ENCODE measurements at places on chromosomes 3 and 15.

GRCh38 chr15:63899193-63899592, 65.4 kb upstream of the HERC1 start:
- no peak for DNase-seq

DNA sequence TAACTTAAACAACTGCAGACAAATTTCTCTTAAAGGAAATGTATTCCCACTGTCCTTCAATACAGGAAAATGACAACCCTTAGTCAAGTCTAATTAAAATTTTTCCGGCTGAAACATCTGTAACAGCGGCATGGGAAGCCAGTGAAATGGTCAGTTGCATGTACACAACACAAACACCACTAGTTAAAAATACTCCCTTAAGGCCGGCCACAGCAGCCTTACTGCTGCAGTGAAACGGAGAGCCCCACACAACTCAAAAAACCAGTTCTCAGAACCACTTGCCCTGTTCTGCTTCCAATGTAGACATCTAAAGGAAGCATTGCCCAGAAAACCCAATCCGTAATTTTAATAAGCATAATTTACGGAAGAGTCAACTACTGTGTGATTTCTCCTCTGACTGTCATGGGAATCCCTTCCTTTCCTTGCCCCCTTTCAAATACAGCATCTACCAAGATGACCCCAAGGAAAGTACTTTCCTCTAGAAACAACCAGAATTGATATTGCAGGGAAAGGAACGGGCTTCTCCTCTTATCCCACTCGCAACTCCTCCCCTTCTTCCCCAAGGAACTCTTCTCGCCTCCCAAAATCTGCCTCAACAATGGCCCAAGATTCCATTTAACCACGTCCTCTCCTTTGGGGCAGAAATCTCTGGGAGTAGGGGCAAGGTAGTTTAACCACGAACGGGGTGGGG, 1.6 kb downstream of the FBN1 start:
- DNase-seq, result no peak

GRCh38 chr15:78006567-78007205, 70.8 kb downstream of the TBC1D2B start:
- DNase-seq, result no peak

- no peak for DNase-seq
Observed at GRCh38 chr3:45841420-45841756, 531 bp downstream of the LZTFL1 start.

DNA sequence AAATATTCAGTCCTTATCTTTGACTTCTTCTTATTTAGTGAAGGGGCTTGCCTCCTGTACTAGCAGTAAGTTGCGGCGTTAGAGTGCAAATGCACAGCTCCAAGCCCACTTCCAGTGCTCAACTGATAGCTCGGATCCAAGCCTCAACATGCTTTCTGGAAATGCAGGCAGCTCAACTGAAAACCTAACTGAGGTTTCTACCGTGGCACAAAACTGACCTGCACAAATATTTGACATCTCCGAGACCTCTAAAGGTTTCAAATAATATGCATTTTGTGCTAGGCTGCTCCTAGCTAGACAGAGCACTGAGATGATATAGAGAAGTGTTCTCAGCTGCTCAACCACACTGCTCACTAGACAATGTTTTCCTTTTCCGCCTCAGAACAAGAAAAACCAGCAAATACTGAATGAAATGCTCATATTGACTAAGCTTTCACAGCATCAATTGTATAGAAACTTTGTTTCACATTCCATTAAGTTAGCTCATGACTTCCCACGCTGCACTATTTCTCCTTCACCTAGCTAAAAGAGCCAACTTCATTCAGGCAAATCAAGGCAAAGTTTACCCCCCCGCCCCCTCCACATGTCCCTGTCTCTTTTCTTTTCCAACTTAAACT, 822 bp downstream of the ZNF385D start:
- no peak for DNase-seq

DNA sequence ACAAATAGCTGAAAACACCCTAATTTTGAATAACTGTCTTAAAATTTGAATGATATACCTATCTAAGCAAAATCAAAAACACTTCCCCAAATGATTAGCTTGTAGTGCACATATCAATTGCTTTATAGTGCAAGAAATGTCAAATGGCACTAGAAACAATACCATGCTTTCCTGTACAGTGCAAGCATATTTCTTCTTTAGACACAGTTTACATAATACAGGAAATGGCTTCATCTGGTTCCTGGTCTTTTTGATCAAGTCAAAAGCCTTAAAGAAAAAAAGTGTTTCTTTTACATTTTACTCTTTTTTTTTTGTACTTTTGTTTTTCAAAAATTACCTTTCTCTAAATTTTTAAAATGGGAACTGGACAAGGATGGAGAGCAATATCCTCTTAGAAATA, 352.1 kb downstream of the MECOM start:
- no peak for DNase-seq

DNA sequence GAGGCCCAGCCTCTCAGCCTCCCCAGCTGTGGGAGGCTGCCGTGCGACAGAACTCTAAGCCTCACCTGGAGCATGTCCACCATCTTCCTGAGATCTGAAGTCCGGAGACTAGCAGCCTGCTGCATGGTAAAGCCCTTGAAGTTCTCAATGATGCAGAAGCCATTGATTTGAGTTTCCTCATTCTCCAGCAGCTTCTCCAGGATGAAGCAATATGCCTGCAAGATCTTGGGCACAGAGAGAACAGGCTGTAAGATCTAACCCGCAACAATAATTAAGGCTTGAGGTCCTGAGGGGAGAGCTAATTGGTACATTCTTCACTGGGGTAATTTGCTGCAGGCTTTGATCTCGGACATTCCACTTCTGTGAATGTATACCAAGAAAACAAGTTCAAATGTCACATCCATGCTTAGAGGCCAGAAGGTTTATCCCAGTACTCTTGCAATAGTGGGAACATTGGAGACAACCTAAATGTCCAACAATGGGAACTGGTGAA, 9.7 kb downstream of the RLBP1 start:
- no peak for DNase-seq

DNA sequence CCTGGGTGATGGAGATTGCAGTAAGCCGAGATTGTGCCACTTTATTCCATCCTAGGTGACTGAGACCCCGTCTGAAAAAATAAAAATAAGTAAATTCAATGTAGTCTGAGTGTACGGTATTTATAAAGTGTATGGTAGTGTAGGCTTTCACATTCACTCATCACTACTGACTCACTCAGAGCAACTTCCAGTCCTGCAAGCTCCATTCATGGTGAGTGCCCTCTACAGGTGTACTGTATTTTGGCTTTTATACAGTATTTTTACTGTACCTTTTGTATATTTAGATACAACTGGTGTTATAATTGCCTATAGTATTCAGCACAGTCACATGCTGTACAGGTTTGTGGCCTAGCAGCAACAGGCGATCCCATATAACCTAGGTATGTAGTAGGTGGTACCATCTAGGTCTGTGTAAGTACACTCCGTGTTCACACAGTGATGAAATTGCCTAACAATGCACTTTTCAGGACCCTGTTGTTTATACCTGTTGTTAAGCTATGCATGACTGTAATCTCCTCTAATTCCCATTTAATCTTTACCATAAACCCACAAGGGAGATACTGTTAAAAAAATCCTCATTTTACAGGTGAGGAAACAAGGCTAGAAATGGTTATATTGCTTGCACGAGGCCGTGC, 19.3 kb downstream of the CACNA1D start:
- no peak for DNase-seq

GRCh38 chr3:177561365-177561764, 364.1 kb upstream of the TBL1XR1 start:
- no peak for DNase-seq

GRCh38 chr3:157999246-157999645, 107.0 kb downstream of the SHOX2 start:
- peak; percentile 85 for DNase-seq

DNA sequence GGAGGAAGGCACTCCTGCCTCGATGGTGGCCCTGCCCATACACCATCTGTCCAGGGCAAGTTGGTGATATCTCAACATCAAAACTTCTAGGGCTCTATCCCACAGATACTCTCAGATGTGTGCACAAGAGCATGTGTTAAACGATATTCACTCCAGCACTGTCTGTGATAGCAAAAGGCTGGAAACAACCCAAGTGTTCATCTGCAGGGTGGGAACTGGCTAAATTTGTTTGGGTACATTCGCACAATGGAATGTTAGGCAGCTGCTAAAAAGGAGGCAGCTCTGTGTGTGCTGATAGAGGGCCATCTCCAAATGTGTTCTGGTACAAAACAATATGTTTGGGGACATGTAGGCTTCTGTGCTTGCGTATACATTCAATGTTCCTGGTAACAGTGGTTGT, 19.8 kb downstream of the IGDCC4 start:
- no peak for DNase-seq

DNA sequence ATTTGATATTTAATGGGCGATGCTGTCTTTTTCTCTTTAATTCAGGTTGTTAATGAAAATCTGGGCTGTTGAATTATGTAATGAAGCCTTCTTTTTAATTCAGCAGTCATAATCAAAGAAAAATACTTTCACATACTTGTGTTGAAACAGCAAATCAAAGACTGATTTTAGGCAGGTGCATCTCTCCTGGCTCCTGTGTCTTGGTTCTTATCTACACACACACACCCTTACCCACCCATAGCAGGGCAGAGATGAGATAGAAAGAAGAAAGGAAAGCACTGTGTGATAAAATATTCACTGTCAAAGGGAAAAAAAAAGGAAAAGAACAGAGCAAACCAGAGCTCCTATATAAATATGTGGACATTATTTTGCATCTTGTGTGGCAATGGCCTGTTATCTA, 130.6 kb upstream of the CGNL1 start:
- no peak for DNase-seq

DNA sequence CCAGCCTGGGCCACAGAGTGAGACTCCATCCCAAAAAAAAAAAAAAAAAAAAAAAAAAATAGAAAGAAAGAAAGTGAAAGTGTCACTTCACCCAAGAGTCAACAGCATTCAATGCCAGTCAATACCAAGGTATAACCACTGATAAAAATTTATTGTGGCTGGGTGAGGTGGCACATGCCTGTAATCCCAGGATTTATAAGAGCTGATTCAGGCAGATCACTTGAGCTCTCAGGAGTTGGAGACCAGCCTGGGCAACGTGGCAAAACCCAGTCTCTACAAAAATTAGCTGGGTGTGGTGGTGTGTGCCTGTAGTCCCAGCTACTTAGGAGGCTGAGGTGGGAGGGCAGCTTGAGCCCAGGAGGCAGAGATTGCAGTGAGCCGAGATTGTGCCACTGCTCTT, 46.5 kb upstream of the PIK3CB start:
- no peak for DNase-seq

DNA sequence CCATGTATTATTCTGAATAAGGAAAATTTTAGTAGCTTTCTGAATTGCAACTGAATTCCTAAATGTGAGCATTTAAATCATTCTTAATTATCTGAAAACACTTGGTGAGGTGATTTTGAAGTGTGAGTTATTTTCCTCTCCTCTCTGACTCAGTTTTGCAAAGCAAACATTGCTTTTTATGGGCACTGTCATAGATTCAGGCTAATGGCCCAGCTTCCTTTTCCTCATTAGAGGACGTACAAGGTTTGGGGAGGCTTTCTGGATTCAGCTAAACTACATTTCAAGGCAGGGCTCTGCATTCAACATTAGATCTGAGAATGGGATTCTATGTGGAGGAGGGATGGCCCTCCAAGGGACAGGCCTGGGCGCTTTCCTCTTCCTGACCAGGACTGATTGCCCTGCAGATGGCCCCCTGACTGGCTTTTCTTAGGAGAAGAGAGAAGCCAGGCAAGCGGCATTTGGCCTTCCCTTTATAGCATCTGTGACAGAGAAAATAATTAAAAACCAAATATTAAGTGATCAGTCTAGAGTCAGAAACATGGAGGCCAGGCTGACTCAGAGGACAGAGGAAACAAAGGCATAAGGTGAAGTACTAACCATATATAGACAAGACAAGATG, 53.0 kb upstream of the STXBP5L start:
- DNase-seq, result no peak

GRCh38 chr3:51156147-51156546, 228.9 kb upstream of the MANF start:
- DNase-seq, result no peak

DNA sequence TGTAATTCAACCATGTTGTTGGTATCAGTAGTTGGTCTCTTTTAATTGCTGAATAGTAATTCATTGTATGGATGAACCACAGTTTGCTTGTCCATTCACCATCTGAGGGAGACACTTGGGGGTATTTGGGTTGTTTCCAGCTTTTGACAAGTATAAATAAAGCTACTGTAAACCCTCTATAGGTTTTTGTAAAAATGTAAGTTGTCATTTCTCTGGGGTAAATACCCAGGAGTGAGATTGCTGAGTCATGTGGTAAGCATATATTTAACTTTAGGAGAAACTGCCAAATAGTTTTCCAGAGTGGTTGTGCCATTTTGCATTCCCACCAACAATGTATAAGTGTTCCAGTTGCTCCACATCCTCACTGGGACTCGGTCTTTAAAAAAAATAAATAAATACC, 15.4 kb upstream of the LHFPL4 start:
- DNase-seq, result no peak

DNA sequence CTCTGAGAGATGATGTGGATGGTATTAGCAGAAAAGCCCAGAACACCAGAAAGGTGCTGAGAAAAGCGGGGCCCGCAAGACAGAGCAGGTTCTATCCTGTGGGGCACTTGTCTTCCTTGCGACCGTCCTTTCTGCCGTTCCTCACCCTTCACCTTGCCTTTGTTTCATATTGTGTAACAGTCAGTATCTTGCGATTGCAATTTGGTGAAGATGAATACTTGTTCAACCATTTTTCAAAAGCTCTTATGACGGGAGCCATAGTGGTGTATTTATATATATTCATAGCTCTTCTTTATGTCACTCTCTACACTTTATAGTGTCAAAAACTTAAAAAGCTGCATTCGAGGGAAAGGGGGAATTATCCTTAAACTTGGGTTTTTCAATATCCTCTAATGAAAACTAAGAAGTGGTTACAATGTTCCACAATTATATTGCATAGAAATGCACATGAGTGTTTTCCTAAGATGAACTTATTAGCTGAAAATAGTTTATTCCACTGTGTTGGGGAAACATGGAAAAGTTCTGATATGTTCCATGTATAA, 797 bp downstream of the MAP3K13 start:
- DNase-seq, result no peak

DNA sequence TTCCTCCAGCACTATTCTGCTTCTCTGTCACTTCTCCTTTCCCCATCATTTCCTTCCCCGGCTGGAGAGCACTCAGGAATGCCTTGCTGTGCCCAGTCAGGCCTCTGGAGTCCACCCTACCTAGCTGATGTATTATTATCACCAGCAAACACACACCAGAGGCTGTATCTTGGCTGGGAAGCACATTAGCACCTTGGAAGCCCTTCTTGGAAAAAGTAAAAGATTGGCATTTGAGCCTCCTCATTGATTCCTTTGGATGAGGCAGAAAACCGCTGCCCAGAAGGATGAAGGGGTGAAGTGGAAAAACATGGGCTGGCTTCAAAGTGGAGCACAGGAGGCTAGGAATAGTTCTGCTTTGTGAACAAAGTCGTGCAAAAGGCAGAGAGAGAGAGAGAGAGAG, 244.3 kb downstream of the RPLP1 start:
- no peak for DNase-seq

GRCh38 chr15:74445816-74446763, 12.3 kb upstream of the SEMA7A start:
- no peak for DNase-seq

- no peak for DNase-seq
Observed at GRCh38 chr3:146536681-146537080, 7.7 kb downstream of the PLSCR1 start.

All from NCI-H1417 treated with DMSO at 0.1 percent for 48 hours (cell line).